ENCODE measurements at places on chromosomes 2 and 18.

GRCh38 chr2:145411493-145411892 is 891.6 kb upstream of the ZEB2 start:
- no peak for DNase-seq

GRCh38 chr2:194567661-194568017 is 1089.4 kb upstream of the SLC39A10 start:
- DNase-seq: no peak

DNA sequence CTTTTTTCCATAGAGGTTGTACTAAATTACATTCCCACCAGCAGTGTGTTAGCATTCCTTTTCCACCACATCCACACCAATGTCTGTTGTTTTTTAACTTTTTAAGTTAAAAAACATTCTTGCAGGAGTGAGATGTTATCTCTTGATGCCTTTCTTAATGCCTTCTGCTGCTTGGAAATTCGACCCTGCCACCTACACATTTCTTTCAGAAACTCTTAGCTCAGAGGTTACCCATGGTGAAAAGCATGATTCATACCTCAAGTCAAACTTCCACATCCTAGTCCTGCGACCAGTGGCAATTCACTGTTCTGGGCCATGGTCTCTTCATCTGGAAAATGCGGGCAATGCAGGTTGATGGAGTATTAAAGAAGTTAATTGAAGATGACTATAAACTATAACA is 12.7 kb upstream of the HNMT start:
- no peak for DNase-seq

DNA sequence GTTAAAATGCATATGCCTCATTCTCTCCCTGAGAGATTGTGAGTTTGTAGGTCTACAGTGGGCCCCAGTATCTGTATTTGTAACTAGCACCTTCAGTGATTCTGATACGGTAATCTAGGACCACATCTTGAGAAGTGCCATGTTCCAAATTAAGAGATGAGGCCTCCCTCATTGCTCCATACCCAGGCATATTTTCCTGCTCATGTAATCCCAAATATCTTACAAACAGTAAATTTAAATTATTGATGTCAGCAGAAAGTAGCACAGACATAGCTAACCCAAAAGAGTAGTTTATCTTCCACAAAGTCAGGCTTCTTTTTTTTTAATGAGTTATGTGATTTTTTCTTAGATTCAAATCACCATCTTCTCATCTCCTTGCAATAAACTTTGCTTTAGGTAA is 263.8 kb downstream of the SETBP1 start:
- DNase-seq: no peak

DNA sequence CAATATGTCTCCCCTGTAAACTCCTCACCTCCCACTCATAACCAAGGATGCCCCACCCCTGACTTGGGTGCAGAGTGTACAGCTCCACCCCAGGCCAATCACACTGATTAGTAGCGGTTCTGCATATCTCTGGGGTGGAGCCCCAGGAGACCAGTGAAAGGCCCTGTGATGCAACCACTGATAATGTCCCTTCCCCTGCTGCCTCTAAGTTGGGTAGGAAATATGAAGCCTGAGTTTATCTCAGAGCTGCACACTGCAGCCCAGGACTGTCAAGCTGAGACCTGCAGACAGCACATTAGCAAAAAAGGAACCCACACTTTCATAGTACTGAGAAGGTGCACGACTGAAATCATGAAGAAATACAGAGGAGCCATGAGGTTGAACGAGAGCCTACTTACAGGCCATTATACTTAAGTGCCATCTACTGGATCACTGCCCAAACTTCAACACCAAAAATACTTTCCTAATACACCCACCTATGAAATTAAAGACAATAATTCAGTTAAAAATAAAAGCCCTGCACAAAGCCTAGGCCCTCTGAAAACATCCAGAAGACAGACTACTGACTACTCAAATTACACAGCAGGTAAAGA is 455.4 kb upstream of the LRRTM4 start:
- no peak for DNase-seq

Measured in NCI-H1092 treated with DMSO at 0.1 percent for 48 hours (cell line).